ENCODE measurements at places on chromosomes 6 and 20.

DNA sequence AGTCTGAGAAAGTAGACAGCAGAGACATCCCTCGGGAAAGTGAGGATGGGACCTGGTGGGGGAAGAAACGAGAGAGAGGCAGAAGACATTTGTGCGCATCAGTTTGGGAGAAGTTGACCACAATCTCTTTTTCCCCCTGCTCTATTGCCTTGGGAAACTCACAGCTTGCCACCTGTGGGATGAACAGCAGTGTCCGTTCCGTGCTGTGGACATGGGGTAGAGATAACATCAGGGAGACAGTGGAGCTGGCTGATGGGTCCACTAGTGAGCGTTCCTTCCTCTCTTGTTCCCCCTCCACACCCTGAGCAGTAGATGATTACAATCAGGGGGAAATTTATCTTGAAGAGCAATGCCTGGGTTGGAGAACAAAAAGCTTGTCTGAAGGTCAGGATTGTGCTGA is 21.8 kb upstream of the RNF182 start:
- no peak for DNase-seq

DNA sequence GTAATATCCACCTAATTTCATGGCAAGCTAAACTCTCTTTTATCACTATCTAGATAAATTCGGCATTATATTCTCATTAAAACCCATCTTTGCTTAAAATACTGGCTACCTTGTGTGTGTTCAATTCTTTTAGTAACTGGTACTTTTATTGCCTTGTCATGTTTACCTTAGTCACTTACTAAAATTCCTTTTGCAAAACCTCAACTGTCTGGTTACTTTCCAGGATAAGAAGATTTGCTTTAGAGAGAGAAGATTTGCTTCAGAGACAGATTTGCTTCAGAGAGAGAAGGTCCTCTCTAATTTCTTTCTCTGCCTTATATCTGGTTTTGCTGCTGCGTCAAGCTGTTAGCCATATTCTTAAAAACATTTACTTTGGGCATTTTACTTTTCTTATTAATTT is 151.5 kb upstream of the MLIP start:
- peak; percentile 44 for DNase-seq

- DNase-seq, result peak; percentile 48
Observed at GRCh38 chr6:37324131-37325033, 29.4 kb upstream of the RNF8 start.

- DNase-seq, result peak; percentile 42
Observed at GRCh38 chr6:121971931-121972335, 427.5 kb upstream of the HSF2 start.

DNA sequence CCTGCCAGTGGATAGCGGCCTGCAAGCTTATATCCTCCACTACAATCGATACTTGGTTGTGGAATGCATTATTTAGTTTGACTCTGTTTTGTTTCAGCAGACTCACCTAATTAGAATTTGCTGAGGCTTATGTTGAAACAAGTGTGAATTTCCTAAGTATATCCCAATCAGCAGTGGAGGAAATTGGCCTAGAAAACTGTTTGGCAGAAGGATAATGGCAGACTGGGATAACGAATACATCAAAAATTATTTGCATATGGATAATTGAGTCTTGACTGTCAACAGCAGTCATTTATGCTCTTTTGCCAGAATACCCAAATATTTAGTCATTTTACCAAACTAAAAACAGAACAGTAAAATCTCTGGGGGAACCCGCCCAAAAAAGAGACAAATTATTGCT is 261.0 kb downstream of the DOK5 start:
- DNase-seq, result no peak

DNA sequence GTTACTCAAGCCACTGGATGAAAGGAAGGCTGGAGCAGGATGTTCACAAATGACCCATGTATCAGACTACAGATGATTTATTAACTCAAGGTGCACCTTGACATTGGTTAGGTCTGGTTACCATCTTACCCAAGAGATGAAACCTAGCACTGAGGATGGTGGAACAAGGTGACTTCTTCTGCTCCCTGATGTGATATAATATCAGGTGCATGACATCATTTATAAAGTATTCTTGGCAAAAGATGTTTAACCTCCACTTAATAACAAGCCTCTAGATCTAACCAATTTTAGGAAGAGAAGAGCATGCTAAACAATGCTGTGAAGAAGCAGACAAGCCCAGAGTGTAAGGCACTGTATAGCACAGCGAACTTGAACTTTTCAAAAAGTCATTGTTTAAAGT is 100.9 kb downstream of the FYN start:
- no peak for DNase-seq

- DNase-seq, result no peak
Observed at GRCh38 chr20:57409672-57410397, 18.6 kb downstream of the RBM38 start.

DNA sequence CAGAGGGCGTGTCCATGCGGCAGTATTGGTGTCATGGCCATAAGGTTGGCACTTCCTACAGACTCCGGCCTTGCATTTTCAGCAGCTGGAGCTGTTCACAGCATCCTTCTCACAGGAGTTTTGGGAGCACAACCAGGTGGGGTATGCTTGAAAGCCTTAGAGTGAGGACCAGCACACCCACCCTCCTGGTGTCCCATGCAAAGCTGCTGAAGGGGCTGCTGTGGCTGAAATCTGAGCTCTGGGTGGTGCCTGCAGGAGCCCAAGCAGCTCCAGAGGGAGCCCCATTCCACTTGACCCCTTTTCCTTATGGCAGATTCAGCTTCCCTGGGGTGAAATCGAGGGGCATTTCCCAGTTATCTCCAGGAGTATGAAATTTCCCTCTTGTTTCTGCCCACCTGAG is 74.0 kb upstream of the BHLHE23 start:
- DNase-seq, result no peak

GRCh38 chr6:126682440-126682839 is 342.5 kb downstream of the CENPW start:
- DNase-seq, result no peak

- DNase-seq, result no peak
Observed at GRCh38 chr6:3665608-3666007, 85.9 kb downstream of the PXDC1 start.

- DNase-seq, result no peak
Observed at GRCh38 chr6:15477746-15478145, 185.1 kb downstream of the DTNBP1 start.

DNA sequence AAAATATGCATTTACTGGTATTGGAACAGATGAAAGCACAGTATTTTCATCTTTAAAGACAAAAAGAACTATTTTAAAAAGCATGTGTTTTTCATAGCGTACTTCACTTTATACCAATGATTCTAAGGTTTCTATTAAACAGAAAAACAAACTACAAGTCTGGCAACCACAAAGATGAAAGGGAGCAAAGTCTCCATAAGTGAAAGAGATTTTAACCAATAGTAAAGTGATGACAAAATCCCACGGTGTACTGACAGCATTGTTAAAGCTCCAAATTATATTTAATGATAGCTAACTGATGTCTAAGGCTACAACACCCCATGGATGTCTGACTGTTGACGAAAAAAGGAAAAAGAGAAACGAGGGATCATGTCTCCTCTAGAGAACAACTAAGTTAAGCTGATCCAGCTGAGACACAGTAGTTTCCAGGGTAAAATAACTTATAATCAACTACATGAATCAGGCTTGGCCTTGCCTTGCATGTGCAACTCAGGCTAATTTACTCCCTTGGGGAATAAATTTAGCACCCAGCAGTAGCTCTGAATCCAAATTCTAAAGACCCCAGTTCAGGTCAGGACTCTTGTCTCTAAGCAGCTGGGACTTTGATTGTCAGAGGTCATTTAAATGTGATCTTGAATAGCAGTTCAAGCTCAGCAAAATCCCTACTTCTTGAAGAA is 56.0 kb upstream of the TAB2 start:
- DNase-seq, result no peak

GRCh38 chr6:38169221-38169976 is 349.9 kb downstream of the ZFAND3 start:
- DNase-seq, result no peak
